ENCODE measurements at places on chromosomes 3 and 15.

GRCh38 chr3:171688002-171688401 lies 122.3 kb downstream of the PLD1 start:
- no peak for DNase-seq

GRCh38 chr15:101264911-101265641 lies 12.2 kb downstream of the SELENOS start:
- no peak for DNase-seq

DNA sequence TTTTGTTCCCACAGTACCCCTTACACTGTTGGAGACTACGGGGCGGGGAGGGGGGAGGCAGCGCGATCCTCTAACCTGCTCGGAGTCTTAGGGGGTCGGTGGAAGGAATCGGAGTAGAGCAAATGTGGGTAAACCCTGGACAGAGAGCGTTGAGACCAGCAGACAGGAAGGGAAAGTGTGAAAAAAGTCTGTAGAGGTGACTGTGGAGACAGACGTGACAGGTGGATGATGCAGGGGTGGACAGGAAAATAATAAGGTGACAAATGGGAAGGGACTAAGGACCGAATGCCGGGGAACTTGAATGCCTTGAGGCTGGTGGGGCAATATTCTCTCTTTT lies 424 bp downstream of the EAF2 start:
- DNase-seq, result peak; percentile 37

GRCh38 chr15:57337868-57338411 lies 38.4 kb upstream of the CGNL1 start:
- DNase-seq, result no peak

GRCh38 chr3:154059833-154060232 lies 61.4 kb upstream of the ARHGEF26 start:
- no peak for DNase-seq

DNA sequence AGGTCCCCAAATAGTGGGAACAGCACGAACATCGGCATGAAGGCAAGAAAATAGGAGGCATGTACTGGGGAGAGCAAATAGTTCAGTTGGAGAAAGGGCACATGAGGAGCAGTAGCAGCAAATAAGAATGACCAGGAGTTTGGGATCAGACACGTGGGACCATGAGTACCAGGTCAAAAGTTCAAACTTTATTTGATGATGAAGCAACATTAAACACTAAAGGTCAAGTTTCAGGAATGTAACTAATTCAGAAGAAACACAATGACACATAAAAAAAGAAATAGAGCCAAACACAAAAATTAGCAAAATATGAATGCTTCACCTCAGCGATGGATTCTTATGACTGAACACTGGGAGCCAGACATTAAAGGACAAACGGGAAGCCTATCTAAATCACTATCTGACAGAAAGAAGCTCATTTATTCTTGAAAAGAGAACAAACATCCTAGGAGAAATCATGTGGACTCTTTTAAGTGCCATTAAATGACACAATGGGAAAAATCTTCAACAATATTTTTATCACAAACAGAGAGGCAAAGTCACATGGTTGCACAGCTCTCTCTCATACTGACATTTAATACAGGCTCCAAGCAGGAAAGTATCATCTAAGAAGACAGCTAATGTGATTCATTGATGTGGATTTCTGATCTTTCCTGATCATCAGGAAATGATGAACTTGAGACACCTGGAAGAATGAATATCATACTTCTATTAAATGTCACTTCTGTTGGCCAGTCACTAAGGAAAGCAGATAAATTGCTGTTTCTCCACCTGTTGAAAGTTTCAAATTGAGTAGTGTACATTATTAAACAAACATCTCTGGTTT lies 216.9 kb upstream of the THBS1 start:
- DNase-seq, result no peak

- DNase-seq, result no peak
These were observed 69.1 kb downstream of the GREM1 start for GRCh38 chr15:32786906-32787305.

GRCh38 chr3:66567077-66567476 lies 66.3 kb upstream of the LRIG1 start:
- no peak for DNase-seq

- no peak for DNase-seq
These were observed 7.4 kb downstream of the POC1A start for GRCh38 chr3:52146811-52147210.

GRCh38 chr3:8759038-8759707 lies 10.2 kb downstream of the OXTR start:
- DNase-seq, result no peak

DNA sequence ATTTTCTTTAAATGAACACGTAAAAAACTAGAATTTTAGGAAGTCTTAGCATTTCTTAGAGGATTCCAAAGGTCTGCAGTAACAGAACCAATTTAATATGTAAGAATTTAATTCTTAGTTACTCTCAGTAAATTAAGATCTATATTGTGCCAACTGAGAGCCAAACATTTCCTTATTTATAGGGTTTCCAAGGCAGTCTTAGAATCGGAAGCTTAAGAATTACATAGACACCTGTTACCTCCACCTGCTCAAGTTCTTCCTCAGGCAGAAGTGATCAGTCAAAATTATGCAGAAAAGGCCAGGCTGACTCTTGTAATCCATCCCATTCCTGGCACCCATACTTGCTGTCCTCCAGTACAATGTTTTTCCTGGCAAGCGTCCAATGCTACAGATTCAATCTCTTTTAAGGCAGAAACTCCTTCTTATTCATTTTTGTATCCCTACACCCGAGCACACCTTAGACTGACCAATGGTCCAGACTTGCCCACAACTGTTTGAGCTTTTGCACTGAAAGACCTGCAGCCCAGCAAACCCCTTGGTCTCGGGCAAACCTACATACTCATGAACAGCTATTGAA lies 64.3 kb downstream of the NCEH1 start:
- DNase-seq, result no peak

DNA sequence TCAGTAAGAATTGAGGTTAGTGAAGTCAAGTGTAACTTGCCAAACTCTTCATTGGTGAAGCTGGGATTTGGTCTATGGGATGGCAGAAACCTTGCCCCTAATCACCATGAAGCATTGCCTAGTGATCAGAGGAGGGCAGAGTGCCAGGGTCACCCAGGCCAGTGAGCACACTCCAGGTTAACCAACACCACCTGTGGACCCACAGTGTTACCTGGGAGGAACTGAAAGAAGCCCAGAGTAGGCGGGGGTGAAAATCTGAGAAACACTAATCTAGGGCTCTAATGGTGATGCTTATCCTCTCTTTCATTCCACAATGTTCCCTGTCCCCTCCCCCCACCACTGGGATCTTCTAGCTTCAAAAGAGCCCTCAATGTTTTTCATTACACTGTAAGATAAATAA lies 372.8 kb downstream of the CTNNB1 start:
- no peak for DNase-seq

DNA sequence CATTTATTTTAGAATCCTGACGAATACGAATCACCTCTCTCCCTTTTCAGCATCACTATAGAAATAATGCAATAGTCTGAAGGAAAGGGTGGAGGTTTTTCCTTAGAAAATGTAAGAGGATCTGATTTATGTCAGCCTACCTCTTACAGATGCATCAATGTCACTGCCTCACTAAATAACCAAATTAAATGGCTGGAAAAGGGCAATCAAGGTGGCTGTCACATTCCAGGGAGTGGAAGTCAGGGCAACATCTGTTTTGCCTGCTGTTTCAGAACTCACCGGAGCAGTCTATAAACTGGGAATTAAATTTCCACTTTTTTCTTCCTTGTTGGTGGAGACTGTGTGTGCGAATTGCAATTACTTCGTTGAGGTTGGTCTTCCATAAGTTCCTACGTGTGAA lies 299.3 kb upstream of the PDZRN3 start:
- DNase-seq, result no peak

- DNase-seq, result no peak
These were observed 559.8 kb upstream of the CBLB start for GRCh38 chr3:106428565-106428994.

DNA sequence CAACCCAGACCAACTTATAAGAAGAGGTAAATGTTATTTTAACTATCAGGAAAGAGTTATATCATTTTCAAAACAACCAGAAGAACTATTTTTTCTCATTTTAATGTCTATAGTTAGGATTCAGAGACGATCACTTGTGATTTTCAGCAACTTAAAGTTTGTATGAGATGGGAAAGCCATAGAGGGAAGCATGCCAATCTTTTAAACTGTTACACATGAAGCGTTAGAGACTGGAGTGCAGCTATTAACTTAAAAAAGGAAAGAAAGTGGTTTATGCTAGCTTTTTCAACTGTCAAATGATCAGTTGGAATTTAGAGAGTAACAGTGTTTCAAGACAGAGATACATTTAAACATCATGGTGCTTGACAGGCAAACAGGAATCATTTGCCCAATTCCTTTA lies 91.7 kb upstream of the LPP start:
- DNase-seq, result no peak

GRCh38 chr3:128372281-128372680 lies 94.4 kb downstream of the DNAJB8 start:
- no peak for DNase-seq

GRCh38 chr3:13023235-13023970 lies 49.8 kb downstream of the IQSEC1 start:
- no peak for DNase-seq

- no peak for DNase-seq
These were observed 248.9 kb downstream of the SLCO3A1 start for GRCh38 chr15:92102395-92102755.

DNA sequence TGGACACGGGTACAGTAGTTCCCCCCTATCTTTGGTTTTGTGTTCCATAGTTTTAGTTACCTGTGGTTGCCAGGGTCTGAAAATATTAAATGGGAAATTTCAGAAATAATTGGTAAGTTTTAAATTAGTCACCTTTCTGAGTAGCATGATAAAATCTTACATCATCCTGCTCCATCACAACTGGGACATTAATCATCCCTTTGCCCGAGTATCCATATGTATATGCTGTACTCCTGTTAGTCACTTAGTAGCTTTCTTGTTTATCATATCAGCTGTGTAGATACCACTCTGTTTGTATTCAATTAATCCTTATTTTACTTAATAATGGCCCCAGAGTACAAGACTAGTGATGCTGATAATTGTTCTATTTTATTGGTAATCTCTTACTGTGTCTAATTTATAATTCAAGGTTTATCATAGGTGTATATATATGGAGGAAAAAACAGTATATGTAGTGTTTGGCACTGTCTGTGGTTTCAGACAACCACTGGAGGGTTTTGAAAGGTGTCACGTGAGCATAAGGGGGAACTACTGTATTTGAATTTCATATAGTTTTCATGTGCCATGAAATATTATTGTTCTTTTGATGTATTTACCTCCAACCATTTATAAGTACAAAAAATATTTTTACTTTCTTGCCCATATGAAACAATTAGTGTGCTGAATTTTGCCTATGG lies 41.4 kb downstream of the CTDSPL2 start:
- DNase-seq, result no peak

Data from hematopoietic multipotent progenitor cell treated with erythropoietin and hydrocortisone succinate and interleukin-3 and kit ligand, for 17 days (in vitro differentiated cells).